ENCODE measurements at places on chromosomes 16 and 17.
A peak's percentile ranks its signal among the peaks of the same experiment; 100 is the strongest.

GRCh38 chr16:46573834-46574159 lies 47.4 kb downstream of the SHCBP1 start:
- no peak for DNase-seq

GRCh38 chr17:6512552-6512951 lies 43.8 kb downstream of the PITPNM3 start:
- DNase-seq: no peak

DNA sequence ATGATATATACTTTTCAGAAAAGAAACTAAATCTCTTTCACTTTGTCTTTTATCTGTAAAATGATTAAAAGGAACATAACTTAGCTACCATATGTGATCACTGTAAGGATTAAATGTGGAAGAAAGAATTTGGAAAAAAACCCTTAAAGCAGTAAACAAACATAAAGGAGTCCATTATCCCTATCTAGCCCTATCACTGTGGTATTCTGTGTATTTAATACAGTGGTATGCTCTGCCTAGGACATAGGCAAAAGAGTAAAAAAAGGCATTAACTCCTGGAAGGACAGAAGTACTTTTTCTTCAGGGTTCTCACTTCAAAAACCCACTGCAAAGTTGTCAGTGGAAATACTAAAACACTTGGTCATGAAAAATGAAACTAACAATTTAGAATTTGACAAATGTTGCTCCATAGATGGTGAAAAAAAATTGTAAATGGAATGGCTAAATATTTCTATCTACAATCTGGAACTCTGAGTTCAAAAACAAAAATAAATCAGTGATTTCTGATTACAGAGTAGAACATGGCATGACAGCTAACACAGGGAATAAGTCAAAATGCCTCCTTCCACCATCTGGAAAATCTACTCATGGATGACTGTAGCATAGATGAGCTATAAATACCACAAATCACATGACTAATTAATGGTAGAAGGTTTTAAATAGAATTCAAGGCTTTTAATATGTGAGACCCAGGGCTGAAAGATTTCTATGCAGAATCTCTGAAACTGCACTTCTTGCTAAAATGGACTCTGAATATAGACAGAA lies 140.1 kb downstream of the ITFG1 start:
- no peak for DNase-seq

GRCh38 chr16:19284207-19284606 lies 1.3 kb upstream of the CLEC19A start:
- peak; percentile 55 for DNase-seq

DNA sequence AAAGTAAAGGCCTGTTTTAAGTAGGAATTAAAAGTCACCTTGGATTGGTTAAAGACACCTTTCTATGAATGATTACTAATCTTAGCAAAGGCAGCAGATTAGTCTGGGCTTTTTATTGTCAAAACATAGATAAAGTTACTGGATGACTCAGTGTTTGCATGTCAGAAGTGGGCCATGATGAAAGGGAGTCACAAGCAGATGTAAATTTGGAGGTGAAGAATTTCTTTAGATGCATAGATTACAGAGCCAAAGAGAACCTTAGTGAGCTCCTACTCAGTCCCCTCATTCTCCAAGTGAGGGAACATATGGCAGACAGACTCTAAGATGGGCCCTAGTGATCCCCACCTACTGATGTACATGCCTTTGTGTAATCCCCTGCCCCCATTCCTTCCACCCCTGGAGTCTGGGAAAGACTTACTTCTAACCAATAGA lies 124.5 kb downstream of the HS3ST3A1 start:
- no peak for DNase-seq
